Muscle of arm (tissue), 14 donors: ENCODE measurements at places on chromosomes 2 and 18. TPM values are rescaled to one million over a fixed set of nuclear protein-coding genes. Genes with fewer than 3 reads are reported as not detected.

The MERTK gene
- 4.3 TPM for polyA plus RNA-seq

The FSHR gene
- not detected for polyA plus RNA-seq

The ADAM23 gene
- polyA plus RNA-seq: 16.5 TPM

The GPR55 gene
- polyA plus RNA-seq: 0.26 TPM

The NT5DC4 gene
- polyA plus RNA-seq: not detected

The RFX8 gene
- polyA plus RNA-seq: 2.9 TPM

The CMPK2 gene
- 4.9 TPM for polyA plus RNA-seq

The IHH gene
- not detected for polyA plus RNA-seq

The PRKAG3 gene
- 12.5 TPM for polyA plus RNA-seq

The NPC1 gene
- polyA plus RNA-seq: 30.1 TPM

The CD8B2 gene
- polyA plus RNA-seq: 0.07 TPM

The NXPH2 gene
- 16.6 TPM for polyA plus RNA-seq

The CYTIP gene
- 0.75 TPM for polyA plus RNA-seq

DNA sequence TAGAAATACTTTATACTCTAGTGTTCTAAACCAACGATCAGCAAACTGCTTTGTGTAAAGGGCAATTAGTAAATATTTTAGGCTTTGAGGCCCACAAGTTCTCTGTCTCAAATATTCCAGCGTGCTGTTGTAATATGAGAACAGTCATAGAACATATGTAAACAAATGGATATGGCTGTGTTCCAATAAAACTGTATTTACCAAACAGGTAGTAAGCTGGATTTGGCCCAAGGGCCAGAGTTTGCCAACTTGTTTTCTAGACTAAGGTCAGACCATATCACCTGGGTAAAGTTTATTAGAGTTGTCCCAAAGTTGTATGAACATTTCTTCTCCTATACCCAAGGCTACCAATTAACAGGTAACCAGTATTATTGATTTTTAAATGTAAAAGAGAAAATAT is 303.2 kb upstream of the MC4R start:
- no peak for DNase-seq

DNA sequence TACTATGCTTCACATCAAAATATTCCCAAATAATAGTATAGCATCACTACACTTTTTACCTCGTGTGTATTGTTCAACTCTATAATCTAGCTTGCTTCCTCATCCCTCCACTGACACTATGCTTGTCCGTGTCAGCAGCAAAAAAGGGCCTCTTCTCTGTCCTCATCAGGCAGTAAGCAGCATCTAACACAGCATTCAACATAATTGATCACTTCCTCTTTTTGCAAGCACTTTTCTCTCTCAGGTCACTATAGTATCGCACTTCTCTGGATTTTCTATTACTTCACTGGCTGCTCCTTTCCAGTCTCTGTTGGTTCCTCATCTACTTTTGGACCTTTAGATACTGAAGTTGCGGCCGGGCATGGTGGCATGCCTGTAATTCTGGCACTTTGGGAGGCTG is 64.9 kb upstream of the ZSWIM2 start:
- DNase-seq: no peak

- DNase-seq: no peak
Measured at GRCh38 chr2:129752176-129752575, 227.3 kb upstream of the RAB6C start.

GRCh38 chr18:24274837-24275236 is 122.8 kb downstream of the OSBPL1A start:
- DNase-seq: peak; percentile 12

DNA sequence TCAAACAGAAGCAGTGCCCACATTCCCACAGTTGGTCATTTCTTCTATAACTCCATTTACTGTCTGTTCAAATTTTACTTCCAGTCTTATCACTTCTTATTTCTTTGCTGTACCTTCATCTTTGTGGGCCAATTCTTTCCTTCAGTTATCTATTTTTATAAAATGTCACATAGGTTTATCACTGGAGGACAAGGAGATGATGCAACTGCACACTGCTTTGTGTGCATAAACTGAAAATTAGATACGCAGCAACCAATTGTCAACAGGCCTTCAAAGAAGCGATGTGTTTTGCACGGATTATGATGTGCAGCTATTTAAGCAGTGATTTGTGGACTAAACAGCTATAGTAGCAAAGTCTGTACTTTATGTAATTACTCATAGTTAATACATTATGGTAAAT is 726.8 kb upstream of the GCFC2 start:
- no peak for DNase-seq

GRCh38 chr2:156338578-156338977 is 6.1 kb upstream of the NR4A2 start:
- no peak for DNase-seq

DNA sequence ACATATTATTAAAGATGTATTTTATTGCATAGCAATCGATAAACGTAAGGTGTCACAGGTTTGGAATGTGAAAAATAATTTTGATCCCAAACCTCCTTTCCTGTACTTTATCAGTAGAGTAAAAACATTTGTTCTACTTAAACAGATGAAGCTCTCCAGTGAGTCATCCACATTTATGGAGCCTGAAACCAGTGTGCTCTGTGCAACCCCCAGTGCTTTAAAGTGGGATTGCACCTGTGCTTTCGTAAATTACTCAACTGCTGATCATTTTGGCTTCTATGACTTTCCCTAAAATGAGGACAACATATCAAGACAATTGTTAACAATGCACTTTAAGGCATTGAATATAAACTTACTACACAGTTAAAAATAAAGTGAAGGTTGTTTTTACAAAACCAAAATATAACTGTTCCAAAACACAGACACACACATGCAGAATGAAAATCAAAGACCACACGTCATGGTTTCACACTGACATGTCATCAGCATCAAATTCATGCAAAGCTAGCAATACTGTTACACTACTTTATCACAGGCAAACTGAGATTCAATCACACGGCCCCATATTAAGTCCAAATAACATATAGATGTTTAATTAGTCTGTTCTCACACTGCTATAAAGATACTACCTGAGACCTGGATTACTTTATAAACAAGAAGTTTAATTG is 9.7 kb downstream of the TMEM18 start:
- no peak for DNase-seq

GRCh38 chr2:219350215-219350614 is 17.7 kb upstream of the RESP18 start:
- DNase-seq: no peak

- DNase-seq: no peak
Measured at GRCh38 chr18:26763446-26764110, 101.9 kb downstream of the AQP4 start.

DNA sequence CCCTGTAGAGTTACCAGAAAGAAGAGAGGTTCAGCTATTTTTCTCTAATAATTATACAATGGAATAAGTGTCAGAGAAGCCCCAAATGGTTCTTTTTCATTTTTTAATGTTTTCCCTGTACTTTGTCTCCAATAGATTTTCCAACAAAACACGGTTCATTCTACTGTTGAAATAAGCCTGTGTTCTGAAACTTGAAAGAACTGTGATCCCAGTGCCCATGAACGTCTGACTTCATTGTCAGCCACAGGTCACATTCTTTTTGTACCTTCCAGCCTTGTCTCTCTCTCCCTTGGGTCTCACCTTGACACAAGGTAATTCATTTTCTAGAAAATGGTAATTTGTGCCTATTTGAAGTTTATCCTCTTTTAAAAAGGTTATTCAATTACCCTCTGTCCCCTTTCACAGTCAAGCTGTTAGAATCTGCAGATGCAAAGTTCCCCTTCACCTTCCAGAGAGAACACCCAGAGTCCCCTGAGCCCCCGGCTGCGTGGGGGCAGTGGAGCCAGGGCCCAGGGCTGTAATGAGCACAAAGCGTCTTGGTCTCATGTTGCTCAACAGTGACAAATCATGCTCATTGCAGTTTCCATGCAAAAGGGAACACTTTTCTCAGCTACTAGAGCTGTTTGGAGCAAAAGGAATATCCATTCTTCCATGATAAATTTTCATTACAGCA is 115.2 kb downstream of the SPHKAP start:
- no peak for DNase-seq

- no peak for DNase-seq
Measured at GRCh38 chr2:231182513-231182899, 15.9 kb upstream of the ARMC9 start.

DNA sequence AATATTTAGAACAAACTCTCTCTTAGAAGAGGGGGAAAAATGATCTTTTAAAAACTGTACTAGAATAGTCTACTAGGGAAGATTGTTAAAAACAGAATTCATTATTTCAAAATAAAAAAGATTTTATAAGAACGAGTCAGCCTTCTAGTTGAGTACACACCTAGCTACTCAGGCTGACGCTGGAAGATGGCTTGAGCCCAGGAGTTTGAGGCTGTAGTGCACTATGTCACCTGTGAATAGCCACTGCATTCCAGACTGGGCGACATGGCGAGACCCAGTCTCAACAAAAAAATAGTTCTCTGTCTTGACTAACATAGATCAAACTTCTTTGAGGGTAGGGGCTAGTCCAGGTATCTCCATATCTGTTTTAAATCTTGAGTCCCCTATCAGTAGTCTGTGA is 33.9 kb downstream of the ERLEC1 start:
- DNase-seq: no peak

- DNase-seq: peak; percentile 31
Measured at GRCh38 chr2:139142252-139142880, 362.2 kb upstream of the NXPH2 start.

DNA sequence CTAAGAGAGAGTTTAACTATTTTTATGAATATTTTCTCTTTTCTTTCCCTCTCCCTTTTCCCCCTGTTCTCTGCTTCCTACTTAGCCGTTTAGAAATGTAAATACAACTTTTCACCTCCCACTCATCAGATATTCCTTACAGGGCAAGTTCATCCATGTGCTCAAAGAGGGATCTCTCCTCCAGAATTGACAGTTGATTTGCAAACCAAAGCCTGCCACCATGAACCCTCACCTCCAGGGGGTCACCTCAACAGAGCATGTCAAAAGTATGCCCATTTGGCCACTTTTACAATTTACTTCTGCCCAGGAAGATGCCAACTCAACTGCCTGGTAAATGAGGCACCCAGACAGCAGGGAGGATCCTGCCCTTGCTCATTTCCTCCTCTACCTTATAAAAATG is 149.2 kb upstream of the GYPC start:
- no peak for DNase-seq

GRCh38 chr2:26914659-26915310 is 55.7 kb upstream of the MAPRE3 start:
- DNase-seq: no peak

- DNase-seq: no peak
Measured at GRCh38 chr18:78367996-78368395, 611.6 kb upstream of the SALL3 start.

DNA sequence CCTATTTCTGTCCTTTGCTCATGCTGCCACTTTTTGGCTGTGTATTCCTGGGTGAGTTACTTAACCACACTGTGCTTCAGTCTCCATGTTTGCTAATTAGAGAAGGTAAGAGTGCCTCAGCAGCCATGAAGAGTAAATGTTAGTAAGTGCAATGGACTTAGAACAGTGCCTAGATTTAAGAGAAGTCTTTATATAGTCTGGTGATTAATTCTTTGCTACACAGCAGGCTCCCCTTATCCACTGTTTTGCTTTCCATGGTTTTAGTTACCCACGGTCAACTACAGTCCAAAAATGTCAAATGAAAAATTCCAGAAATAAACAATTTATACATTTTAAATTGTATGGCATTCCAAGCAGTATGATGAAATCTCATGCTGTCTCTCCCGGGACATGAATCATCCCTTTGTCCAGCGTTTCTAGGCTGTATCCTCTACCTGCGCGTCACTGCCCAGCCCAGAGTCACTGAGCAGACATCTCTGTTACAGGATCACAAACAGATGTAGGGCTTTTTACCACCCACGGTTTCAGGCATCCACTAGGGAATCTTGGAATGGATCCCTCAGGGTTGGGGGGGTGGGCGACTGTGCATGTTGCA is 91.0 kb downstream of the CTIF start:
- peak; percentile 37 for DNase-seq

- DNase-seq: no peak
Measured at GRCh38 chr2:81542119-81542518, 1237.6 kb upstream of the LRRTM1 start.

GRCh38 chr2:56757884-56758545 is 574.2 kb downstream of the CCDC85A start:
- no peak for DNase-seq

DNA sequence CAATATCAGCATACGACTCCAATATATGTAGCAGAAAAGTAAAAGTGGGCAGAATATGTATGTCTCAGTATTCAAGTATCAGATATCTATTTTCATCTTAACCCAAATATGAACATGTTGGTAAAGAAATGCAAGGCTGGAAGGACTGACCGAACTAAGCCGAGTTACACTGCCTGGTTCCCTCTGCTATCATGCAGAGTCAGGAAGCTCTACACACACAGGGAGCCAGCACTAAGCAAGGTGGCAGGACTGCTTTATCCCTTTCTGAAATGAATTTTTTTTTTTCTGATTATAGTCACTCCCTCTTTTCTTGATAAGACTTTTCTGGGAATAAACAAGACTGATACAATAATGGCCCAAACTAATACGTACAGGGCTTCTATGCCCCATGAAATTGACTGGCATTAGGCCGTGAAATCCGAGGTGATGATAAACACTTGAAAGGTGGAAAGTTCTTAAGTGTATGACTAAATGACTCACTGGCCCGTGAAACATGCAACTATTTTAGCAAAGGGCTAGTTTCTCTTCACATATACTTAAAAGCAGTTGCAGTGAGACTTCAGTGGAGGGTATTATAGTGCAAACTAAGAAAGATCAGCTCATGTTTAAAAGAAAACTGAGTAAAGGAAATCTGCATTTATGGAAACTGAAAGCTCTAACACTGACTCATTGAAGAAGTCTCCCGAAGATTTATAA is 14.9 kb downstream of the DPP4 start:
- DNase-seq: no peak

- DNase-seq: no peak
Measured at GRCh38 chr2:80510716-80511115, 206.2 kb upstream of the LRRTM1 start.

DNA sequence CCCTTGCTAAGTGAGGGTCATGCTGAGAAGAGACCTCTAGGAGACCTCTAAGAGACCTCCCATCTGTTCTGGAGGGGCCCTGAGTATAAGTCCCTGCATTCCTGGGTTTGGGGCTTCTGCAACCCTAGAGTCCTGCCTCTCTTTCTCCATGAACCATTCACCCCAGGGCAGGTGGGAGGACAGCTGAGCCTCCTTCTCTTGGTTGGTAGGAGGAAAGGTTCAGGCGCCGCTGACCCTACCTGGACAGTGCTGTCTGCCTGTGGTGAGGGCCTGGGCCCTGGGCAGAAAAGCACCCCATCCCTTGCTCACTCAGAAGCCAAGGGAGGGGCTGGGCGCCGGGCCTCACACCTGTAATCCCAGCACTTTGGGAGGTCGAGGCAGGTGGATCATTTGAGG is 604 bp upstream of the VIL1 start:
- DNase-seq: no peak

DNA sequence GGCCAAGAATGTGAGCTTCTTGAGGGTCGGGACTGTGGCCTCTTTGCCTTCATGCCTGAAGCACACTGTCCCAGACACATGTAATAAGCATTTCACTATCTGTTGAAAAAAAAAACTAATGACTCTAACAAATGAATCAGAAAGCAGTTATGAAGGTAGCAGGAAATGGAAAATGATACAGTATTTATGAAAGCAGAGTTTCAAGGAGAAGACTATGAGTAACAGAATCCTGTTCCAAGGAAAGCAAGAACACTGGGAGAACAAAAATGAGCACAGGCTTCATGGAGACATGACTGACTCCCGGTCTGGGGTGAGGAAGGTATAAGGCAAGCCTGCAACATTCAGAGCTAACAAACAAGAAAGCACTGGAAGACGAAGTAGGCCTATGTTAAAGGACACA is 190.8 kb downstream of the RNF152 start:
- DNase-seq: no peak

GRCh38 chr2:164757934-164758695 is 83.5 kb downstream of the COBLL1 start:
- DNase-seq: no peak
